ENCODE measurements at places on chromosomes 12 and 14.

DNA sequence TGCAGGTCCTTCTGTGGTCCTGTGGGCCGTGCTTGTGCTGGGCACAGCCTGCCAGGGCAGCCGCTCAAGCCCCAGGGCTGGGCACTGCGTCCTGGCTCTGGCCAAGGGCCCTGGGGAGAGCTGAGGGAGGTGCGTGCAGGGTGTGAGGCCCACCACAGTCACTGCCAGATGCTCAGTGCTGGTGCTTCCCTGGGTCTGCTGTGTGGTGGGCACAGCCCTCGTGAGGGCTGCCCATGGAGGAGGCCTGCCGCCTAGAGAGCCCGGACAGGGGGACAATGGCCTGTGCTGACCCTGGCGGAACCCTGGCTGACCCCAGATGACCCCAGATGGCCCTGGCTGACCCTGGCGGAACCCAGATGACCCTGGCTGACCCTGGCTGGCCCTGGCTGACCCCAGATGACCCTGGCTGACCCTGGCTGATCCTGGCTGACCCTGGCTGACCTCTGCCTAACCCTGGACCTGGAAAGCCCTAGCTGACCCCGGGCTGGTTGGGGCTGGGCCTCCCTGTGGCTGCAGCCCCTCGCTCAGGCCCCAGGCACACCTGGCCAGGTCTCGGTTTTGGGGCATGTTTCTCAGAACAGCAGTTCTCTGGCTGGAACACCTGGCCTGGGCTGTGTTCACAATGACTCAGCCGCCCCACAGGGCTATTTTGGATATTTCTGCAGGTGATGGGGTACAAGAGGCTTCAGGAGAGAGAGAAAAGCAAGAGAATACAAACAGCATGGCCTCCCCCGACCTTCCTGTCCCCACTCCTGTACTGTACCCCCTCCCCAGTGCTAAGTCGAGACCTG lies 55.4 kb downstream of the TMEM121 start:
- DNase-seq = no peak

DNA sequence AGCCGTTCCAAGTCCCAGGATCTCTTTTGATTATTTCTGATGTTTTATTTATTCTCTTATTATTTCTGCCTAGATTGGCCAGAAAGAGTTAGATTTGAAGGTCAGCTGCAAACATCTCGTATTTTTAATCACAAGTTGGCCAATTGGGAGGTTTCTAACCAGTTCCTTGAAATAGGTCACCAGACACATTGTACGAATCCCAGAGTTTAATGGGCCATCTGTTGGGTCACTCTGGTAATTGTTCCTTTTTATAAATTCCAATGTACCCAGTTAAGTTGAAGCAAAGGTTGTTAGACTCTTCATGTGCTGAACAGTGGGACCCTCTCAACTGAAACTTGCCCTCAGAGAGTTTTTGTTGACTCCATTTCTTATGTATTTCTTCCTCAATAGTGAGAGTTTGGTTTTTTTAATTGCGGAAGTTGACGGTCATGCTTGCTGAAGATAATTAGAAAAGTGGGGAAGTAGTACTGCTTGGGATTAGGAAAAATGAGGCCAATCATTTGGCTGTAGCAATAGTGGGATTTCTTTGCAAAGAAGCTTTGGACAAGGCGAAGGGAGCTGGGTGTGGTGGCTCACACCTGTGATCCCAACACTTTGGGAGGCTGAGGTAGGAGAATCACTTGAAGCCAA lies 382.7 kb upstream of the RGS6 start:
- DNase-seq = no peak

GRCh38 chr14:68548194-68549076 lies 244.4 kb downstream of the ZFP36L1 start:
- no peak for DNase-seq

DNA sequence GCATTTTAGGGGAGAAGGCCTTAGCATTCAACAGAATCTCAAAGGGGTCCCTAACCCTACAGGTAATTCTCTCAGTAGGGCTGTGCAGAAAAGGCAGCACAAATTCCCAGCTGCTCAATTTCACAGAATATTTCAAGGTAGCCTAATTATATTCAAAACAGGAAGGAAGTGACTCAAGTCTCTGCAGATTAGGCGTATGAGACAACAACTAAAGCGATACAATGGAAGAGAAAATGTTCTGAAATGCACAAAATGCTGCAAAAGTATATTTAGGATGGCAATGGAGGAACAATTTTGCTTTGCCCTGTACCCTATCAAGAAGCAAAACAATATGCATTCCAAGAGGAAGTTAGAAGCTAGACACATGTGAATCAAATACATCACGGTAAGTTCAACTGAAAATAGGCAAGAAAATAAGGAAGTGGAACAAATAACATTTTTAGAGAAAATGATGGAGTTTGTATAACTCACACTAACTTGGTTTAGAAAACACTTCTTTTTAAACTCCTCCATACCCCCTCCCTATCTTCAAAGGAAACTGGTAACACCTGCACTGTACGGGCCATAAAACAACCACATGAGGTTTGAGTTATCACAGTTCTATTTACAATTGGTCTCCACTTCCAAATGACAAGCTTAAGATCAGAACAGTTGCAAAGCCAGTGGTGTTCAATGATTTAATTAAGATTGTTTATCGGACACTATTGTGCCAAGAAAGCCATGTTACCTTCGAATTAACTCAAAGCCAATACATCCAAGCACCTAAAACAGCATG lies 1.6 kb downstream of the GIT2 start:
- DNase-seq = no peak

DNA sequence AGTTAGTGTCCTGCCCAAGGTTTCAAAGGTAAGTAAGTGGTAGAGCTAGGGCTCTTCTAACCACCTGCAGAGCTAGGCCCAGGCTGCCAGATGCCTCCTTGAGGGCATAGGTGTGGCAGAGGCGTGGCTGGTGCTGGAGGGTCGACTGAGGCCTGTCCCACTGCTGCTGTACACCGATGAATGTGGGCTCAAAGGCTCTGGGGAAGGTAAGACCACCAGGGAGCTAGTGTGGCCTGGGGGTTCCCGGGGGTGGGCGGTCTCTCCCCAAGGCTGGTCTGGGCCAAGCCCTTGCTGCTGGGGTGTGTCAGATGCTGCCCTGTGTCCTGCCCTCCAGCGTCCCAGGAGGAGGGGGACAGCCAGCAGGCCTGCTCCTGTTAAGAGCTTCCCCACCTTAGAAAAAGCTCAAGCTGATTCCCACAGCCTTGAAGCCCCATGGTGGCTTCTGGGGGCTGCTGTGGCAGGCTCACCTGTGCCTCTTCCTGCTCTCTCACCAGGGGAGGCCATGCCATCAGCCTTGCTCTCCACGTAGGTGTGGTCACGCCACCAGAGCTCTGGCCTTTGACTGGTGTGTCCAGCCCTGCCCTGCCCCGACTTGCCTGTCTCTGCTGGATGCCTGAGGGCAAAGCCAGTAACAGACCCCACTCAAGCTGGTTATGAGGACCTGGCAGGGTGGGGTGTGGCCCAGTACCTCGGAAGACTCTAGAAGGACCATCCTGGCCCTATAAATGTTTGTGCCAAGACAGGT lies 36.8 kb downstream of the SH2B3 start:
- no peak for DNase-seq

GRCh38 chr12:99027461-99027860 lies 382.4 kb downstream of the APAF1 start:
- no peak for DNase-seq

- DNase-seq = no peak
These were observed 18.2 kb upstream of the CERS5 start for GRCh38 chr12:50185301-50185895.

- no peak for DNase-seq
These were observed 431.8 kb downstream of the DPF3 start for GRCh38 chr14:72462056-72462455.

DNA sequence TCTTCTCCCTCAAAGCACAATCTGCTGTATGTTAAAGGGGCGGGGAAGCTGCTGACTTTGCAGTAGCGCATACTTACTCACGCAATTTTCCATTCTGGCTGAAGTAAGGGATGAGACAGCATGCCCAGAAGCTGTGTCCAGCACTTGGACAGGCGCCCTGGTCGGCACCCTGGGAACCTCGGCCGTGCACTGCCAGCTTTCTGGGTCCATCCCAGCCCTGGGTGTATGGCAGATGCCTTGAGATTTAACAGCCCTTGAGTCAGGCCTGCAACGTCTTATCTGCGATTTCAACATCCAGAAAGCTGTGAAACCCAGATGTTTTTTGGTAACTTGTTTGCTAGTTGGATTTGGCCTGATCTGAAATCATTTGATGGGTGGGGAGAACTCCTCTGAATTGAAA lies 16.1 kb downstream of the EML1 start:
- no peak for DNase-seq

GRCh38 chr12:46483572-46484395 lies 111.2 kb upstream of the SLC38A2 start:
- no peak for DNase-seq

DNA sequence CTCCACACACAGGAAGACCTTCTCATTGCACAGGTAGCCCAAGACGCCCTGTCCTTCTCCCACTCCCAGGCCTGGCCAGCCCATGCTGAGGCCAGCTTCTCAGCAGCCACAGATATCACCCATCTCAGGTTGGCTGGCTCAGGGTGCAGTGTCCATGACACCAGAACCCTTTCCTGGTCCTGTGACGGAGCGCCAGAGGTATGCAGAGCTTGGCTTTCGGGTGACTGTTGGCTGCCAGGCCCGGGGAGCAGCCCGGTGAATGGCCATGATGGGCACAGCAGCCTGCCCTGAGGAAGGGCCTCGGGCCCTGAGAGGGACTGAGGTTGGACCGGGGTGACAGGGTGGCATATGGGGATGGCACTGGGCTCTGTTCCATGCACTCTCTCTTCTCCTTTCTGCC lies 173.4 kb downstream of the TSPAN9 start:
- no peak for DNase-seq

DNA sequence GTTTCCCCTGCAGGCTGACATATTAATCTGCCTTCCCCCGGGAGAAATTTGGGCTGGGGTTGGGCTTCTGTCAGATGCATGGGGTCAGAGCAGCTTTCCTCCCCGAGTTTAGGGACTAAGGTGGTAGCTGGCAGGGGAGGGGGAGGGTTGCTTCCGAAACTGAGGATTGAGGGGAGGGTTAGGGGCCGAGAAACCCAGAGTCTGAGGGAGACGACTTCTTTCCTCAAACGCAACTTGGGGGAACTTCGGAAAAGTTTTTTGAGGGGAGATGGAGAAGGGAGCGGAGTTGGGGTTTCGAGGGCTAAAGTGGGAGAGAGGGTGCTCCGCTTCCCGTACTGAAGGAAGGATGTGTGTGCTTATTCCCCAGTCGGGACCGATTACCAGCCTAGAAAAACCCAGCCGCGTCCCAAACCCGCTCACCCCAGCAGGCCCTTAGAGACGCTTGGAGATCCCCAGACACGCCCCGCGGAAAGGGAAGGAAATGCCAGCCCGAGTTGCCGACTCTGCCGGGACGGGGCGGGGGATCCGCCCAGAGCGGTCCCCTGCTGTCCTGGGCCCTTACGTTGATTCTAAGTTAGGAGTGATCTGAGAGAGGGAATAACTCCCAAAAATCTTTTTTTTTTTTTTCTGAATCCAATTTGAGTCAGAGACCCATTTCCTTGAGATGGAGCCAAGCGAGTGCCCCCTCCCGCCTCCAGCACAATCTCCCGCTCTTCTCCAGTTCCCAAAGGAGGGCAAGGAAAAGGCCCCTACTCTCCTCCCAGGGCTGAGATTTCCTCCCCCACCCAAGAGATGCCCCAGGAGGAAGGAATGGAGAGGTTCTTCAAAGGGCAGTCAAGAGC lies 61.9 kb downstream of the SMUG1 start:
- DNase-seq = no peak

- DNase-seq = no peak
These were observed 4.7 kb upstream of the PSMA6 start for GRCh38 chr14:35287431-35288013.

DNA sequence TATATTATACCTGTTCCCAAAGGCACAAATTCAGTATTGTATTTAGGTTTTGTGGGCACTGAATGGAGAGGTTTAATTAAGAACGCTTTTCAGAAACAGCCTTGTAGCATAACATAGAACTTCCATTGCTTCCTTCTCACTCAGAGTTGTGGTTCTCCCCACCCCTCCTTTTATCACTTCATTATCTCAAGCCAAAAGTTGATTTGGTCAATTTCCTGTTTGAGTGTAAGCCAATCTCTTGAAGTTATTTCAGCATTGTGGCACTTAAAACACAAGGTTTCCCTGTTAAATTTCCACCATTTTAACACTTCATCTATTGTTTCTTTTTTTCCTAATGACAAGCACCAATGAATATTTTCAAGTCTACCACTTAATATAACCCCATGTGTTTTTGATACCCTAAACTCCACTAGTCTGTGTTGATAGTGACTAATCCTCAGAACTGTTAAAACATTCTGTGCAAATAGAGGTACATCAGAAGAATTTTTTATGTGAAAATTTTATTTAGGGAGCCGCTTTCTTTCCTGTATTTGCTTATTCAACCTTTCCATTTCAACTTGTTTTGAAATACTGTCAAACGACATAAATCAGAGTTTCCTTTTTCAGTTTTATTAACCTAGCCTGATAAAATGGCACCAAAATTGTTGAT lies 340.1 kb downstream of the BCAT1 start:
- no peak for DNase-seq

- DNase-seq = no peak
These were observed 150.1 kb downstream of the SLC38A4 start for GRCh38 chr12:46675736-46676135.

GRCh38 chr12:13090054-13090453 lies 13.4 kb downstream of the GSG1 start:
- DNase-seq = no peak

DNA sequence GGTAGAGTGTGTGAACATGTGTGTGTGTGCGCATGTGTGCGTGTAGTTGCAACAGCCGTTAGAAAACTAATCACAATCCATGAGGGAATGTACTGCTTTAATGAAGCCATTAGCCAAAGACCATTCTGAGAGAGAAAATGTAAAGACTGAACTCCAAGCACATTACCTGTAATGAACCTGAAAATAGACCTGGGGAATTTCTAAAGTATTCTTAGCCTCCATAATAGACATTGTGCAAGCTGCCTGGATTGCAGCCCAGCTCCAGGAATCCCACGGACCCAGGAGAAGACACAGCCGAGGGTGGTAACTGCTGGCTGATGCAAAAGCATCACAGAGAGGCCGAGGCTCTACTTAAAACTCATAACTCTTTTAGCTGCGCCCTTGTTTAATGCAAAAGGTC lies 156.6 kb downstream of the SLC15A4 start:
- no peak for DNase-seq

GRCh38 chr12:3456809-3457208 lies 34.2 kb upstream of the PRMT8 start:
- no peak for DNase-seq

GRCh38 chr12:112615196-112615595 lies 176.4 kb upstream of the RPH3A start:
- DNase-seq = no peak

GRCh38 chr12:1463073-1463905 lies 131.1 kb downstream of the FBXL14 start:
- no peak for DNase-seq

GRCh38 chr14:60515511-60516289 lies 6.8 kb downstream of the SIX6 start:
- no peak for DNase-seq

- no peak for DNase-seq
These were observed 16.5 kb downstream of the SELPLG start for GRCh38 chr12:108616941-108617858.
